Activated T-cell treated with anti-CD3 and anti-CD28 coated beads, Interleukin-2, amount 50 U/mL, for 1 hour (primary cell): ENCODE measurements at places on chromosomes 11 and 22.

- no peak for DNase-seq
Measured at GRCh38 chr11:3834664-3835461, 5.9 kb downstream of the RHOG start.

DNA sequence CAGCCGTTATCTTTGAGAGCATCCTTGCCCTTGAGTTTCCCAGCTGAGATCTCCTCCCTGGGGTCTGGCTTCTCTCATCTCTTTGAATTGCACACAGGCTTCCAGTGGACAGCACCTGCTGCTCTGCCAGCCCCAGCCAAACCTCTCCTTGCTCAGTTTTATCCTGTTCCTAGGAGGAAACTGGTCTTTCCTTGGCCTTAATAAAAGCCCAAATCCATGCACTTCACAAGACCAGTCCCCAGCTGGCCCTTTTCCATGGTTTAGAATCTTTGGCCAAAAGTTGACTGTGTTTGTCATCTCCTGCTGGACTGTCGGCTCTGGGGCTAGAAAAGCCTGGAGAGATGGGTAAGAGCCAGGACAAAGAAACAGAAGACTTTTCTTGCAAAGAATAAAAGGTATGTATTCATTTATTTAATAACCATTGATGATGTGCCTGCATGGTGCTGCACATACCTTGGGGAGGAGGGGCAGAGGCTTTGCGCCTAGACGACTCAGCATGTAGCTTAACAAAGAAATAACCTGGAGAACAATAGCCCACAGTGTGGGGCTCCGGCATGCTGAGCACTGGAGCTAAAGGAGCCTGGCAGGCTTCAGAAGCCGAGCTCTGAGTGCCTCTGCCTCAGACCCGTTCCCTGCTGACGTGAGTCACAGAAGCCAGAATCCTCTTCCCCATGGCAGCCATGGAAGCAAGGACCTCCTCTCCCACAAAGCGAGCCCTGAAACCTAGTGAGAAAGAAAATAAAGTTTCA lies 319.3 kb upstream of the B3GAT1 start:
- no peak for DNase-seq

GRCh38 chr11:65639623-65640482 lies 2.0 kb downstream of the SIPA1 start:
- peak; percentile 75 for DNase-seq

DNA sequence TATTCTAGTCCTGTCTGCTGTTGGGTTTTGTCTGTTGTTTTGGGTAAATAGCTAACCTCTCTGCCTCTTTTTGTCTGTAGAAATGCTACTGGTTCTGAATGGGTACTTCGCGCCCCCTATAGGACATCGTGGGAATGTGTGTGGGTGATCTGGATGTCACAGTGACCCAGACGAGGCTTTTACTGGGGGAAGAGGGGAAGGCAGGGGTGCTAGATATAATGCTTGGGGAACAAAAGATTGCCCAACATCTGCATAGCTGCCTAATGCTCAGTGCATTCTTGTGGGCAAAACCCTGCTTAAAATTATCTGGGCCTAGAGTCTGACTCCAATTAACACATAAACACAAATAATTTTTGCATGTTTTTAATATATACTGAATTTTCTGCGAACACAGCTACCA lies 57.7 kb downstream of the BMAL1 start:
- DNase-seq: peak; percentile 67

DNA sequence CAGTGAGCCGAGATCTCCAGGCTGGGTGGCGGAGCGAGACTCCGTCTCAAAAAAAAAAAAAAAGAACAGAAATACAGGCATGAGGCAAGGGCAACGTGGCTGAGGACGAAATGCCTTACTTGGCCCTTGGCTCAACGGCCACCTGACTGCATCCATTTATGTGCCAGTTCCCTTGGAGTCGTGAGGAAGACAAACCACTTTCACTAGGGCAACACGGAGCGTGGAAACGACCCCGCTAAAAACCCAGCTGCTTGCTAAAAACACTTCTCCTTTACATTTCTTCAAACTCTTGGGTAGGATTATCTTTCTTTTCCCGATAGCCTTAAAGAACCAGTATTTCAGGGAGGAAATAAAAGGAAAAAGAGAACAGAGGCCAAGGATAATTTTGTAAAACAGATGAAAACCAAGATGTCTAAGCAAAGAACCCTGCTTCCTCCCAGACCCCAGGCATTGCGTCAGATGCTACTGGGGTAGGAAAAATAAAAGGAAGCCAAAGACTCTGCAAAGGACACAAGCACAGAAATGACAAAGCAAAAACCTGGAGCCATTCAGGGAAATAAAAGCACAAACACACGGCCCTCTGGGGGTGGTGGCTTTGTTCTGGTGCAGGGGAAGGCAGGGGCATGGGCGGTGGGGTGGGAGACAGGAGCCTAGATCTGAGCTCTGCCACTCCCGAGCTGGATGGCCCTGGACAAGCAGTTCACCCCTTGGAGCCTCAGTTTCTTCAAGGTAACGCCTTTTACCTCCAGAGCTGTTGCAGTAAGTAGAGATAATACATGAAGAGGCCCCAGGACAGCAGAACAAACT lies 37.0 kb downstream of the PC start:
- no peak for DNase-seq

- peak; percentile 63 for DNase-seq
Measured at GRCh38 chr11:720642-721246, 14.7 kb downstream of the EPS8L2 start.

GRCh38 chr11:35029979-35030682 lies 108.8 kb upstream of the CD44 start:
- no peak for DNase-seq

GRCh38 chr11:80816966-80817365 lies 1376.1 kb upstream of the TENM4 start:
- DNase-seq: no peak

DNA sequence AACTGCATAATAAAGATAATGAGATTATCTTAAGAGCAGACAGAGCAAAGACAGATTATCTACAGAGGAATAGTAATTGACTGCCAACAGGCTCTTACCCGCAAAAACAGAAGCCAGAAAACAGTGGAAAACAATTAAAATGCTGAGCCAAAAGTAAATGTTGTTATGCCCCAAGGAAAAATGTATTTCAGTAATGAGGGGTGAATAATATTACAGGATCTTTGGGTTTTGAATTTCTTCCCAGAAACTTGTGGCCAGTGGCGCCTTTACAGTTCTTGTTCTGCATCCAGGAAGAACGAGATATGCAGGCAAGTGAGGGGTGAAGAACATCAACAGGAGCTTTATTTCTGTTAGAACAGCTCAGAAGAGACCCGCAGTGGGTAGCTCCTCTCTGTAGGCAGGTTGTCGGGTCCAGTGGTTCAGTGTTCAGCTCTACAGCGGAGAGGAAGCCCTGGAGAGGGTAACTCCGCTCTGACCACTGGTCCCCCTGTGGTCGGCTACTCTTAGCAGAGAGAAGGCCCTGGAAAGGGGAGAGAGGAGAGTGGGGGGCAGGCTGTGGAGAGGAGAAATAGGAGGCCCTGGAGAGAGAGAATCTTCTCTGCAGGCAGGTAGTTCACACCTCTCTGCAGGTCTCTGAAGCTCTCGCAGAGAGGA lies 51.8 kb upstream of the SC5D start:
- no peak for DNase-seq

DNA sequence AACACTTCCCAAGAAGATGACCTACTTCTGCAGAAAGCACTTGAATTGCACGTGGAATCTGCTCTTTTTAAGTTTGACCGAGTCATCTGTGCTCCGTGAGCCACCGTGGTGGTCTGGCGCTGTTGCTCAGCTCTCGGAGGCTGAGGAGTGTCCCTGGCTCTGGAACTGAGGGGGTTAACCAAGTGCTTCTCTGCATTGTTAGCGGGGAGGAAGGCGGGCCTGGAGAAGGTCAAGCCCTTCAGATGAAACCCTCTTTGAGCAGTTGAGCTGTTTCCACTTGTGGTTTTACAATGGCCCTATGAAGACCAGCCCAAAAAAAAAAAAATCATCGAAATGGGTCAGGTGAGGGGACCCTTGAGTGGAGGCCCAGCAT lies 286.4 kb downstream of the NTM start:
- no peak for DNase-seq

- no peak for DNase-seq
Measured at GRCh38 chr22:36823186-36823839, 6.5 kb upstream of the PVALB start.

- no peak for DNase-seq
Measured at GRCh38 chr11:34158661-34159060, 53.2 kb downstream of the NAT10 start.

DNA sequence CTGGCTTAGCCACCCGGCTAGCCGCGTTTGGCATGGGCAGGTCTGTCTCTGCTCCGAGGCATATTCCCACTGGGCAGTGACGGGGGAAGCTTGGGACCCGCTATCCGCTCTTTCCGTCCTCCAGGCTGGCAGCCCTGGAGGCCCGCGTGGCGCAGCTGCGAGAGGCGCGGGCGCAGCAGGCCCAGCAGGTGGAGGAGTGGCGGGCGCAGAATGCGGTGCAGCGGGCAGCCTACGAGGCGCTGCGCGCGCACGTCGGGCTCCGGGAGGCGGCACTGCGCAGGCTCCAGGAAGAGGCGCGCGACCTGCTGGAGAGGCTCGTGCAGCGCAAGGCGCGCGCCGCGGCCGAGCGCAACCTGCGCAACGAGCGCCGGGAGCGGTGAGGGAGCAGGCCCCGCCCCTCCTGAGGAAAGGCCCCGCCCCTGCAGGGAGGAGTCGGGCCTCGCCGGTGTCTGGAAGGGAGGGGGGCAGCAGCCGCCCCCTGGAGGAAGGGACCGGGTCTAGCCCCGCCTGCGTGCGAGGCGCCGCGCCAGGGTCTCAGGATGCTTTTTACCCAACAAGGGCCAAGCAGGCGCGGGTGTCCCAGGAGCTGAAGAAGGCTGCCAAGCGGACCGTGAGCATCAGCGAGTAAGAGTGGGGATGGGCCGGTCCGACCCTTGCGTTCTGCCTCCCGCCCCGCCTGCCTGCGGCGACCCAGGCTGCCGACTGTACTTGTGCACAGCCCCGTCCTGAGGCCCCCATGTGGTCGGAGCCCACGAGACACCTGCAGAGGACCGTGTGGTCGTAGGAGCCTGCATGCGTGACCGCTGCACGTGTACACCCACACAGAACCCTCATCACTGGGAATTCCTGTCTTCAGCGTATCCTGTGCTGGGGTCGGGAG lies 7.9 kb downstream of the ATG16L2 start:
- peak; percentile 98 for DNase-seq

DNA sequence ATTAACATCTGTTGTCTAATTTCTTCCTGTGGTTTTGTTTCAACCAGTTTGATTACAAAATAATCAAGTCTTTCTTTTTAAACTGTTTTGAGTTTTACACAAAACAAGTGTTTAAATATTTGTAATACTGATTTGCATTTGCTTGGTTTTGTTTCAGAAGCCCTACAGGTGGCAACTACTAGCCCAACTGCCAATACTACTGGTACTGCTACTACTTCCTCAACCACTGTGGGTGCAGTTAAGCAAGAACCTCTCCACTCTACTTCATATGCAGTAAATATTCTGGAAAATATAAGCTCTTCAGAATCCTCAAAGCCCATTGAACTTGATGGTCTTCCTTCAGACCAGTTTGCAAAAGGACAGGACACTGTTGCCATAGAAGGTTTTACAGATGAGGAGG lies 61.1 kb downstream of the QSER1 start:
- no peak for DNase-seq

GRCh38 chr11:71936825-71937224 lies 8.0 kb downstream of the RNF121 start:
- DNase-seq: no peak

DNA sequence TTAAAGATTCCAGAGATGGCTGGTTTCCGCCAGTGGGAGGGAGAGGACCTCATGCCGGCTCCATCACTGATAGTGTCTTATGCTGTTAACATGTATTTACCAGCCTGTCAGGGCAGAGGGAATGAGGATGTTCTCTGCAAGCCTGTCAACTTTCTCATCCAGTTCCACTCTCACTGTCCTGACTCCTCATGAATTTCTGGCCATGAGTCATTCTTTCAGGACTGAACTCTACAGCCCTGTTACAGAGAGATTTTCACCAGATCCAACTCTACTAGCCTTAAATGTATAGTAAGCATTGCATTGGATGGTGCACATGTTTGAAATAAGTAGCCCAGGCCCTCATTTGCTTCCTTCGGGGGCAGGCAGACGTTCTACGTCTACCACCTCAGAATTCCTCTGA lies 387.7 kb downstream of the TMEM135 start:
- DNase-seq: no peak

- DNase-seq: no peak
Measured at GRCh38 chr11:2700415-2701211, 819 bp upstream of the KCNQ1OT1 start.

DNA sequence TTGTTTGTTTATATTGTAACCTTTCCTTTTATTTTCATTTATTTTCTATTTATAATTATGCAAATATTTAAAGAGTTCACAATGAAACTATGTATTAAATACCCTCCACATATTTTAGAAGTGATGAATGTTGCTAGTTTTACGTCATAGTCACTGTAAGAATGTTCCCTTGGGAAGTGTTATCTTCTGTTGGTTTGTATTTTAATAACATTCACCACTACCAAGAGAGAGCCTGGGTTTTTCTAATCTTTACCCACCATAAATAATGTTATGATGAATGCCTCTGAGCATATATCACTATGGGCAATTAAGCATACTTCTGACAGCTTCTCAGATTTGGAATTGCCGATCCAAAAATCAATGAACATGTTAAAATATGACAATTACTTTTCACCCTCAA lies 80.7 kb downstream of the GGT1 start:
- no peak for DNase-seq

DNA sequence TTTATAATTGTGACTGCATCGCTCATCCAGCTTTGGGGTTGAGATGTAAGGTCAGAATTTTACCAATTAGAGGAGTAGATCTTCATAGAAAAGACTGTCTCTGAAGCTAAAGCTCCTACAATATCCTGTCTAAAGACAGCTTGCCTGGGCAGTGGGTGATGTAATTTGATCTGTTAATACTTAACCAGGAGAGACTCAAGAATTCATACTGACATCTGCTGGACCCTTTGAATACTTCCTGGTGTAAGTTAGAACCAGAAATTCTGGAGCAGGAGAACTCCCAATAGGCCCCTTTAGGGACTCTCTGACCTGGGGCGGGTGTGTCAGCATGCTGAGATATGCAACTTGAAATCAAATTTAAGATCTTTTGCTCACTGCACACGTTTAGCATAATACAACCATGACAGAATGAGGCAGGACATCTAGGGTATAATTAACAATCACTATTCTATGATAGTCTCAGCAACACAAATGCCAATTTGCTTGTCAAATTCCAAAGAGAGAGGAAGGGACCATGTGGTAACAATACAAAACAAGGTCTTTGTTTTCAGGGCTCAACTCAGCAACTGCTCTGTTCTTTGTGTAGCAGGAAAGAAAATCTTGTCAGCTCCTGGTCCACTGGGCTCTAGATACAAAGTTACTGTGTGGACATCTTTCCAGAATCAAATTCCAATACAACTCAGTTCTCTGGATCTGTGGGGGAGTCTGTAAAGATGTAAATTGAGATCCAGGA lies 143.9 kb downstream of the INSC start:
- no peak for DNase-seq

GRCh38 chr11:62647609-62648005 lies 1.2 kb upstream of the GANAB start:
- no peak for DNase-seq

- no peak for DNase-seq
Measured at GRCh38 chr11:102810950-102811660, 13.1 kb upstream of the MMP1 start.

- no peak for DNase-seq
Measured at GRCh38 chr11:5671831-5672230, 13.0 kb downstream of the TRIM5 start.

- no peak for DNase-seq
Measured at GRCh38 chr11:133362916-133363315, 169.4 kb downstream of the OPCML start.

GRCh38 chr11:70230151-70230839 lies 27.2 kb downstream of the FADD start:
- DNase-seq: no peak

- no peak for DNase-seq
Measured at GRCh38 chr11:120771551-120772060, 252.3 kb upstream of the TBCEL start.

- DNase-seq: no peak
Measured at GRCh38 chr11:27416568-27417176, 53.7 kb upstream of the CCDC34 start.
